Fibroblast of the aortic adventitia (primary cell): ENCODE measurements at places on chromosomes 6 and 20.

DNA sequence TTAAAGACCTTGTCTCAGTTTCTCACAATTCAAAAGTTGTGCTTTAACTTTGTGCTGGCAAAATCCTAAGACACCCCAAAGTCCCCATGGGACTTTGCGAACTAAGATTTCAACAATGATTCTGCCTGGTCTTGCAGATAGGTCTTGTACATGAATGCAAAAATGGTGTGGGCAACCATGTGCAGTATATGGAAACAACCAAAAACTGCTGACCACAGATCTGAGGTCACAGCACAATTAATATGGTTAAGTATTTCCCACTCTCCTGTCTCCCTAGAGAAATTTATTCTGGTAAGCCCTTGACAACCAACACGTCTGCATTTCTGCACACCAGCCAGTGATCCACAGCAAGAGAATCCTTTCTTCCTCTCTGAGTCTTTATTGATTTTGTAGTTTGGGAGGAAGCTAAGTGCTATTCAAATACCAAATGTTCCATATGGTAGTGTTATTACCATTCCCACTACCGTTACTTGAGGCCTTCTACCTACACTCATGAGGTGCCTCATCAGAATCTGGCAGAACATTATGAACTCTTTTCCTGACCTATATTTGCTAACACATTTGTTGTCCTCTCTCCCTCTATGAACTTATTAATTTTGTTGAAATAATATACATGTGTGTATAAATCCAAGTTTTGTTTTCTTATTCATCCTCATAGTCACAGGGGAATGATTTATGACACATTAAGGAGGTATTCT is 178.7 kb downstream of the ATXN1 start:
- no peak for DNase-seq

GRCh38 chr6:63985223-63985622 is 349.6 kb downstream of the PHF3 start:
- no peak for DNase-seq

DNA sequence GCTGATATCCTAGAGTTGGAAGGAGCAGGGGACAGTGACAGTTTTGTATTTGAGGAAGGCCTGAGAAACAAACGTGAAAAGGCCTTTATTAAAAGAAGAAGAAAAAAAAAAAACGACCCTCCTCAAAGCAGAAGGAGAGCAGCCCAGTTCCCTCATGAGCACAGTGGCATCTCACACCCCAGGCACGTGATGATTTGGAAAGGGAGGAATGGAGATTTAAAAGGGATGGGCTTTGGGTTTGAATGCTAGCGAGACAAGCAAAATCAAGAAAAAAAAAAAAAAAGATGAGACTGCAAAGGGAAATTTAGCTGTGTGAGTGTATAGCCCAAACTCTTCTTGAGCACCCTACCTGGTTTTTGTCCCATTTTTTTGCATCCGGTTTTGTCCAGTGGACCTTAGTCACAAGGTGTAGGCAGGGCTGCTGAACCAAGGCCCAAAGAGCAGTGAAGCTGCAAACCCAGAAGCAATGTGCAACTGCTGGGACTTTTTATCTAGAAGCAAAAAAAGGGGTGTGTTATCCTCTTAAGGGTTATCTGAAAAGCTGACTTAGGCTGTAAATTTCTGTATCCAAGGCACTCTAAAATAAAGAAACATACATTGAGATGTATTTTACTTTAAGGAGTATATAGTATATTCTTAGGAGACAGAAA is 54.5 kb upstream of the RREB1 start:
- no peak for DNase-seq

DNA sequence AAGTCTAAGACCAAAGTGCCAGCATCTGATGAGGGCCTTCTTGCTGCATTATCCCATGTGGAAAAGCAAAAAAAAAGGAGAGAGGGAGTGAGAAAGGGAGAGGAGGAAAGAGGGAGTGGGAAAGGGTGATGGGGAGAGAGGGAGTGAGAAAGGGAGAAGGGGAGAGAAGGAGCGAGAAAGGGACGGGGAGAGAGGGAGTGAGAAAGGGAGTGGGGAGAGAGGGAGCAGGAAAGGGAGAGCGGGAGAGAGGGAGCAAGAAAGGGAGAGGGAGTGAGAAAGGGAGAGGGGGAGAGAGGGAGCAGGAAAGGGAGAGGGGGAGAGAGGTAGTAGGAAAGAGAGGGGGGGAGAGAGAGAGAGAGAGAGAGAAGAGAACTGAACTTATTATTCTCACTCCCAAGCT is 241.1 kb upstream of the RIMS1 start:
- DNase-seq = no peak

DNA sequence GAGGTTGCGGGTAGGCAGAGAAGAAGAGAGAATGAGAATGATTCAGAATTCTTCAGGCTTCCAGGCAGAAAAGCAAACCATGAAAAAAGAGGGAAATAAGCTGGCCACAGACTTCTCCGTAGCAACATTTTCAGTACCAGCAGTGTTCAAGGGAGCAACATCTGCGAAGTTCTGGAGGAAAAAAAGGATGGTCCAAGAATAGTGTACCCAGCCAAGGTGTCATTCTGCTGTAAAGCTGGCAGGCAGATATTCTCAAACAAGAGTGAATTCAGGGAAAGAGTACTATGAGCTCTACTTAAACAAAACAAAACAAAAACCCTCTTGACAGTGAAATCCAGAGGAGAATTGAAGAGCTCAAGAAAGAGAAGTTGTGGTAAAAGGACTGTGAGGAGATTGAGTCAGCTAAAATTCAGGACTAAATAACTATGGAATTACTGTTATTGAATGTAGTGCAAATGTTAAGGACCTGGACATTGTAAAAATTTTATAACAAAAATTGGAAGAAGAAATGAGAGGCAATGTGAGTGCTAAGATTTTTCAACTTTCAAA is 86.5 kb downstream of the ATRN start:
- no peak for DNase-seq

DNA sequence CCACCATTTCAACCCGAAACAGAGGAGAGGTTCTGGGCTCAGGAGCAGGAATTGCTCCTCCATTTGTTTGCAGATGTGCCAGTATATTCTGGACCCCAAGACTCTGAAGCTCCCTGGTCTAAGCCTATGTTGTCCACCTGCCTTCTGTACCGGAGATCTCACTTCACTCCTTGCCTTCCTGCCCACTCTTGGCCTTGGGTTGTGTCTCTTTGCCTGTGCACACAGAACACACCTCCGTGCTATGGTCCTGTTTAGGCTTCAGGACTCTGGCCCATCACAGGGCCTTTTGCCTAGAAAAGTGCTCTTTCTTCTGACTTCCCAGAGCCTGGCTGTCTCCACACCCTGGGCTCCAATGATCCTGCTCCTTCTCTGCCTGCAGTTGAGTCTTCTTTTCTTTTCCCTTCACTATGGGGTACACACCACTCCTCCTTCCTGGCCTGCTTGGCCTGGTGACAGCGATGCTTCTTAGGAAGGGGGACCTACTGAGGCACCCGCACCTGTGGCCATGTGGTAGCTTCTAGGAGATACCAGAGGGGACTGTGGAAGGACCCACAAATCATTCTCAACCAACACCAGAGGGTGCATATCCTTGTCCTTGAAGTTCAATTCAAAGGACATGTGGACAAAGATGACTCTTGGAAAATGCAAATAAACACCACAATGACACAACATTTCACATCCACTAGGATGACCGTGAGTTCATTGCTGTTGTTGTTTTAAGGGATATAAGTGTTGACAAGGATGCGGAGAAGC is 75.1 kb downstream of the FOXA2 start:
- no peak for DNase-seq

DNA sequence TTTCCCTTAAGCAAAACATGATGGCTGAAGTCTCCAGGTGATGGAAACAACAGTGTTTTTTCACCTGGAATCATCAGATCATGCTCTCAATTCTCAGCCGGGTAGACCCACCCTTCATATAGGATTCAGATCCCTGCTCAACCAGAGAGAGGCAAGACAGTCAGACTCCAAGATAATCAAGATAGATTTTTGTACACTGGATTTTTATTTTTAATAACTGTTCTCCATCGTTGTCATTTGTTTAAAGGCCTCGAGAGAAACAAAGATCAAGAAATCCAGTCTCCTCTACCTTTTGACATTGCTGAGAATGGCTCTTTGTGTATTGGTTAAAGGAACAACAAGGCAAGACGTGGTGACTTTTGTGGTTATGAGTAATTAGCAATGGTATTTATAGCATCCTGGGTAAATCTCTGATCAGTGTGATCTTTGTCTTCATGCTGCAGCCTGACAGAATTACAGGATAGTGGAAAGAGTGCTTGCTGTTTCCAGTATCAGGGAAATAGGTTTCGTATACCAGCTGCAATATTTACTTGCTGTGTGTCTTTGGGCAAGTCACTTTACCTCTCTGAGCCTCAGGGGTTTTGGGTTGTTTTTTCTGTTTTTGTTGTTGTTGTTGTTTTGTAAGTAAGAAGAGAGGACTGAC is 29.9 kb downstream of the ID4 start:
- DNase-seq = no peak

GRCh38 chr6:28490205-28490890 is 25.2 kb downstream of the GPX6 start:
- DNase-seq = no peak

DNA sequence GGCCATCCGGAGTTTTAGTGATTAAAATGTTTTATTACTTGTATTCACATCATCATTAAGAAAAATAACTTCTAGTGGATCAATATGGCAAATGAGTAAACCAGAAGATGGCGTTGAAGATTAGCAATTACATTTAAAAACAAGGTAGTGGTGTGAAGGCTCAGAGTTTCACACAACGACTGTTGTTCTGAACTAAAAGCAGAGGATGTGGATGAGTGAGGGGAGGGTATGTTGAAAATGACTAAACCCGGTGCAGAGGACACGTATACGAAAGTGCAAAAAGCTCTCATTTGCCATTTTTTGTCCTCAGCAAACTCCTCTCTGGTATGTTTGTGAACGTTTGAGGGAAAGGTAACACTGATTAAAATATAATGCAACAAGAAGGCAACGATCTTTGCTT is 1.9 kb upstream of the IRF4 start:
- DNase-seq = no peak

- no peak for DNase-seq
Observed at GRCh38 chr6:157266274-157267101, 56.8 kb downstream of the TMEM242 start.
